ENCODE measurements at places on chromosomes 13 and 19.

- no peak for DNase-seq
These were observed 58.6 kb downstream of the ERCC5 start for GRCh38 chr13:102904408-102904862.

DNA sequence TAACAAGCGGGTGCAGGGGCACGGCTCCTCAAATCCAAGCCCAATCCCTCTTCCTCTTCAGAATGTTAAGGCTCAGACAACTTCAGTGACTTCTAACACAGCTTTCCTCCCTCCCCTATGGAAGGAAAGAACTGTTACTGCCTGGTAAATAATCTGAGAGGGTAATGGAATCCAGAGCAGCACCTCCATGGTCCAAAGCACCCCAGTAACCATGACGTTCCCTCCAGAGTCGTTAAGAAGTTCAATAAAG lies 969 bp downstream of the AKT2 start:
- no peak for DNase-seq

GRCh38 chr13:48574041-48574796 lies 41.3 kb upstream of the RCBTB2 start:
- no peak for DNase-seq

DNA sequence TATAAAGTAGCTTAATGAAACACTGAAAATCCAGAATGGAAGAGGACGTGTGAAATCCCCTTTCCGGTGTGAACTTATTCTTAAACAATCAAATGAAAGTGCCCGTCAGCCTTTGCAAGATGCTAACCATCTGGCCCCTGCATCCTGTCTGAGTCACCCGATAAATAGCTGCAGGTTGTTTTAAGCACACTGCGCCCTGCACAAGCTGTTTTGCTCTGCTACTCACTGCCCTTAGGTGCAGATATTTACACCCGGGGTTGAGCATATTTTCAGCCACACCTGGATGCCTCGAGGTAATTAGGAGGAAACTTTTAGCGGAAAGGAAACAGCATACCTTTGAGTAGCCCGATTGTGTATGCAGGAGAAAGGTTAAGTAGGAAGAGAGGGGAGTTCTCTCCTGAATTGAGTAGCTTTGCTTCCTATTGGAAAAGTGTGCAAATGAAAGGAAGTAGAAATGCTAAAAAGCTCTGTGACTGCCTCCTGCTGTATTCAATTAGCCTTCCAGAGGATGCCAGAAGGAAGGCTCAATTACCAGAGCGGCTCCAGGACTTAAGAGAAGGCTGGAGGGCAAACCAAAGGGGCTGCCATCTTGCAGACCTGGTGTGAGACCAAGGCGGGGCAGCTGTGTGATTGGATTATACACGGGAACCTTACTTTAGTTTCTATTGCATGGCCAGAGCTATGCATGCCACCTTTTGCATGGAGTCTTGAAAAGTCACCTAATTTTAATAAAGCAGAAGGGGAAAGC lies 42.5 kb downstream of the IRS2 start:
- no peak for DNase-seq

GRCh38 chr19:13053761-13054625 lies 48.7 kb downstream of the LYL1 start:
- no peak for DNase-seq

DNA sequence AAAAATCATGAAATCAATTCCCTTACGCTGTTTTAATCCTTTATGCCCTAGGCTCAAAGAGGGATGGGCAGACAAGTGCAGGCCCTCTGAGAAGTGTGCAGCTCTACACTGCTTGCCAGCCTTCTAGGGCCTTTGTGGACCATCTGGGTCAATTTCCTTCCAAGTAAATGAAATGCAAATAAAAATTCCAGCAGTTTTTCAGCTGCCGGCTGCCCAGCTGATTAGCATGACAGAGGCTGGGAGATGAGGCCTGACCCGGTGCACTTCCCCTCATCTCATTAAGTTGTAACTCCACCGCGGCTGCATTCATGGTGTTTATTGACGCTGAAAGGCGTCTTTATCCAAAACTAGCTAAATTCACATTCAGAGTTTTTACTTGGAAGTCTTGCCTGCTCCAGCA lies 47.5 kb upstream of the GSX1 start:
- DNase-seq, result no peak

DNA sequence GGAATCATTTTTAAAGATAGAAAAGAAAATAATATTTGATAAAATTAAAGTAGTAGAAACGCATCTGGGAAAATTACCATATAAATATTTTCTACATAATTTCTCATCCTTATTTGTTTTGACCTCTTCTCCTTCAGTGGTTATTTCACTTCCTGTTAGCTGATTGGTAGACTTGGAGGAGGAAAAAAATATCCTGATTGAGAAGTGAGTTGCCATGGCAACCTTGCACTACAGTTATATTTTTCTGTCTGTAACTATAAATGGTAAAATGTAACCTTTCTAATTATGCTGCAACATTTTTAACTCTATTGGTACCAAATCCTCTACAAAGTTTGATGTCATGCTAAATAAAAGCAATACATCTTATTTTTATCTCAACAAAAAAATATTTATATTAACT lies 45.2 kb downstream of the SCEL start:
- DNase-seq, result no peak
